ENCODE measurements at places on chromosomes 5 and 9.

DNA sequence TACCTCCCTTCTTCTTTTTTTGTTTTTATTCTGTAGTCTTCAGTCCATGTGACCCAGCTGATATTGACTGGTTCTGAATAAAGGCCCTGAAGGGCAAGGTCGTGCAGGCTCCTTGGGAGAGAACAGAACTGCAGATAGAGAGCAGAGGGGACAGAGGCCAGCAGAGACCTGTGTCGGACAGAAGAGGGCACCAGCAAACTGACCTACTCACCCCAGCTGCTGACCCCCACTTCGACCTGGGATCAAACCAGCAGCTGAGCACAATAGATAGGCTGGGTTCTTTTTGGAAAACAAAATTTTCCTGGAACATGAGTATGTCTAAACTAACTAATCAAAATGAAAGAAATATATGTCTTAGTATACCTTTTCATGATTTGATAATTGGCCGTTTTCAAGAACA is 695.1 kb downstream of the NR2F1-AS1 start:
- no peak for DNase-seq

DNA sequence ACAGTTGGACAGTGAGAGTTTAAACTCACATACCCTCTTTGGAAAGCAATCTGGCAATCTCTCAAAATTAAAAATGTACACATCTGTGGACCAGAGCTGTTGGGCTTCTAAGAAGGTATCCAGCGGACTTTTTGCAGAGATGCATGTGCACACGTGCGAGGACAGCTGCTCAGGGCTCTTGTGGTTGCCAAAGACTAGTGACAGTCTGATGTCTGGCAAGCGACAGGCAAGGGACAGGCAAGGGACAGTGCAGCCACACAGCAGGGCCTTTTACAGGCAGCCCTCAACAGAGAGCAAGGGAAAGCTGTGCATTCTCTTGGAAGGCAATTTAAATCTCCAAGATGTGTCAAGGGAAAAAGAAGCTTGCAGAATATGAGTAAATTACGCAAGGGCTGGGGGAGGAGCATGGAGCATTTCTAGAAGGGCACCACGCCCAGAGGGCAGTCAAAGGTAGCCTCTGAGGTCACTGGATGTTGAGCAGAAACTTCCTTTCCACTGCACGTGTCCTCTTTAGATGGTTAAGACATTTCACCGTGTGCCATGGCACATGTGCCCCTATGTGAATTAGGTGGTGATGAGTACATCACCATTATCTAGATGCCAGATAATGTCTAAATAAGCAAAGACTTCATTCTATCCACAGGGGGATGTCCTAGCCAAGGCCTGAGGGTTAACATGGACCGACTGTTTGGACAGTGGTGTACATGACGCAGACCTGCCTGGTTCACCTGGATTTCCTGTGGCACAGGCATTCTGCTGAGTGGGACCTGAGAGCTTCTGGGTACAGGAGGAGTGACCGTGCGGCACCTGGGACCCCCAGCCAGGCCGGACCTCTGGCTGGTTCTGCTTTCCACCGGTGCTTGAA is 9.1 kb downstream of the GFPT2 start:
- no peak for DNase-seq

DNA sequence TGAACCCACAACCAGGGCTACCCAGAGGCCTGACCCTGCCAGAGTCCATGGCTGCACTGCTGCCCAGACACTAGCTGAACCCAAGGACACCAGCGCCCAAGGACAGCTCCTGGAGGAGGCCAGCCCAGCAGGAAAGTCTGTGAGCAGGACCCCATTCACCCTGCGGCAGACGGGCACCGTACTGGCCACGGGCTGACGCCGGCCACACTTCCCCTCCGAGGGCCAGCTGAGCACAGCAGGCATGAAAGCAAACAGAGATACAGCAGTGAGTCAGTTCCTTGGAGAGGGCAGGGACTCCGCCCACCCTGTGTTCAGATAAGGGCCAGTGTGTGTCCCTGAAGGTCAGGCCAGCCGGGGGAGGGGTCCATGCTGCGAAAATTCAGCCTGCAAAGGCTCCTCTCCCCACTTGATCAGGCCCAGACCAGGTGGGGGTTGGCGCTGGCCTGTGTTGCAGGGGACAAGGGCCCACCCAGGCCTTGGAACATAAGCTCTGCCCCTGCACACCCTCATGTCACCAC is 3.2 kb downstream of the RNF208 start:
- DNase-seq, result no peak

- DNase-seq, result no peak
Observed at GRCh38 chr9:86464242-86464641, 110.0 kb upstream of the TUT7 start.

- DNase-seq, result no peak
Observed at GRCh38 chr5:76114179-76114851, 31.1 kb downstream of the SV2C start.

GRCh38 chr5:53170746-53171349 is 61.3 kb upstream of the MOCS2 start:
- DNase-seq, result no peak

- no peak for DNase-seq
Observed at GRCh38 chr9:132630116-132630515, 39.7 kb downstream of the DDX31 start.

Measured in stimulated activated naive CD4-positive, alpha-beta T cell treated with Interleukin-2 at 50 U/mL for 16 hours (primary cell).